ENCODE measurements at places on chromosomes 1 and 21.

DNA sequence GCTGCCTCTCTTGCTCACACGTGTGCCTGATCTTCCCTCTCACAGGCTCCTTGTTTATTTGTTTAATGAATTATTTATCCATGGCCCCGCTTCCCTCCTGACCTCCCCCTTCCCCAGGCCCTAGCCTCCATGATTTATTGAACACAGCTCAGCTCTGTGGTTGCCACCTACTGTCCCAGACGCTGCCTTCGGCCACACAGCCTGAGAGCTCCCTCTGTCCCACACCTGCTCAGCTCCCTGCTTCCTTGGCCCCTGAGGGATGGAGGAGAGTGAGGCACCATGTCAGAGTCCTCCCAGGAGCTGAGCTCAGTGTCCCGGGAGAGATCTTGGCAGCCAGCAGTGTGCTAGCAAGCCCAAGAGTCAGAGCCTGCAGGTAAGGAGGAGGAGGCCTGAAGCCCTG is 3.1 kb upstream of the EFNA3 start:
- DNase-seq, result no peak

DNA sequence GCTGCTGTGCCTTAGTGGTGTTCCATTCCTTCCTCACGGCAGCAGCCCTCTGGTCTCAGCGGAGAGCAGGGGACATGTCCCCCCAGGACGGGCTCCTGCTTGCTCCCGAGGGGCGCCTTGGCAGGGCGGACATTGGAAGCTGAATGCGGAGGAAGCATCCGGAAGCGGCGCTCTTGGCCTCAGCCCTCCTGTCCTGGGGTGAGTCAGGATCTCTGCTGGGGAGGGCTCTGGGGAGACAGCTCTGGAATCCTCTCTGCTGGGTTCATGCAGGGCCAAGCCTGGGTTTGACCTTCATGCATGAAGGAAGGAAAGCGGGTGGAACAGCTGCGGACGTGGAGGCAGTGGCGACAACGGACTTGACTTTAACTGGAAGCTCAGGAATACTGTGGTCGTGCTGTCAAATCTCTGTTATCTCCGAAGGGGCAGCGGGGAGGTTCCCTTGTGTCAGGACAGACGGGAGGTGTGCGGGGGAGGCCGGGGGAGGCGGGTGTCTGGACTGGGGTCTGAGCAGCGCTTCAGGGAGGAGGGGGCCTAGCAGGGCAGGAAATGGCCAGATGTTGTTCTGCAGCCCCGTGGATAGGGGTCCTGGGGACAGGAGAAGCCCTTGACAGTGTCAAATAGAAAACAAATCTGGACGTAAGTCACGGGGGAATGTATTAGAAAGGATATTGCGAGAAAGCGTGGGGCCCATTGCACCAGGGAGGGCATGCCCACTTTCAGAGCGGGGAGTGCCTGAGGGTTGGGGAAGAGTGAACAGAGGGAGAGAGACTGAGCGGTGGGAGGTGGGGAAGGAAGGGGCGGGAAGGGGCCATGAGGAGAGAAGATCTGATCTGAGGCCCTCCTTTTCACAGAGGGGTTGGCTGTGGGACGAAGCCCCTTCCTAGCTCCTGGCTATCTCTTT is 26.6 kb downstream of the CRYAA start:
- DNase-seq, result peak; percentile 64

DNA sequence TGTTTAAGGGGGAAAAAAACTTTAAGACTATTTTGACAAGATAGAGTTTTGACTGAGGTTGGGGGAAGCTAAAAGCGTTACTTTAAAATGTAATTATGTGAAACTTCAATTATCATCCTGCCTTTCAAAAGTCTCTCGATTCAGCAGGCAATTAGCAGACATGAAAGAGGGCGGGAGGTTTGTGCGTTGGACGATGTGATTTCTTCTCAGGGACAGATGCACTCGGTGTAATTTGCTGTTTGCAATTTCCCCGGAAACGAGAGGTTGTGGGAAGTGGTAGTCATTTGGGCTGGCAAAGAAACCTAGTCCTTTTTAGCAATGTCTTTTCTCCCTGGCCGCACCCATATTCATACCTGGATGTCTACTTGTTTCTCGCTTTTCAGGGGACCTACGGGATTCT is 27.1 kb downstream of the KAZN start:
- no peak for DNase-seq

- no peak for DNase-seq
These were observed 31.3 kb downstream of the EPHA2 start for GRCh38 chr1:16124377-16125087.

- DNase-seq, result no peak
These were observed 45.7 kb downstream of the UBE4B start for GRCh38 chr1:10078494-10078893.

DNA sequence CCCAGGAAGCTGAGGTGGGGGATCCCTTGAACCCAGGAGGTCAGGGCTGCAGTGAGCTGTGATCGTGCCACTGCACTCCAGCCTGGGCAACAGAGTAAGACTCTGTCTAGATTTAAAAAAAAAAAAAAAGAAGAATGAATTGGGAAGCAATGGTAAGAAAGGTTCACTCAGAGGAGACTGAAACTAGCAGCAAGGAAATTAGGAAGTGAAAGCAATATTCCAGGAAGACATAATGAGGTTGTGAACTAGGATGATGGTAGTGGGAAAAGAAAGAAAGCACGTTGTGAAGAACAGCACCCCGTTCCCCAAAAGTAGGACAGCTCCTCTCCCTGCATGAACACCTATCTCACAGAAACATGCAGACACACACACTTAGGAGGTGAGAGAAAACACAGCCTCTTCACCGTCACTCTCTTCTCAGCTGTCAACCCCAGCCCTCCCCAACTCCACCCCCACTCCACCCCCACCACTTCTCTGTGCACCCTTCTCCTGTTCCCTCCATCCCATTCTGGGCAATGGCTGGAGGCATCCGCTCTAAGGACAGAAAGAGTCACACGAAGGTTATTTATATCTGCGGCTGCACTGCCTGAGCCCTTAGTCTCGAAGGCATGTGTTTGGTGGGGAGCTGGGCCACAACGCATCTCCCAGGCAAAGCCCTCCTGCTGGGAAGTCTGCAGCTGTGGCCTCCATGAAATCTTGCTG is 101.8 kb upstream of the LPGAT1 start:
- DNase-seq, result no peak

- DNase-seq, result peak; percentile 15
These were observed 65.7 kb upstream of the SYT6 start for GRCh38 chr1:114219172-114219868.

DNA sequence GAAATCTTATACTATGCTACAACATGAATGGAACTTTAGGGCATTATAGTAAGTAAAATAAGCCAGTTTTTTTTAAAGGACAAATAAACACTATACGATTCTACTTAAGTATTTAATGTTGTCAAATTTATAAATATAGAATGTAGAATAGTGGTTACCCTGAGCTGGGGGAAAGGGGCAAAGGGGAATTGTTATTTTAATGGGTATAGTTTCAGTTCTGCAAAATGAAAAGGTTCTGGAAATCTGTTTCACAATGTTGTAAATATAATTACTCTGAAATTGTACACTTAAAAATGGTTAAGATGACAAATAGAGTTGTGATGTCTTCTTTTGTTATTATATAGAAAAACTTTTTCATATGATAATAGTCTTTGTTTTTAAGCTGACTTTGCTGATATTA is 366.3 kb downstream of the MRPL39 start:
- no peak for DNase-seq

- DNase-seq, result no peak
These were observed 11.5 kb upstream of the IFI16 start for GRCh38 chr1:158998037-158998780.

DNA sequence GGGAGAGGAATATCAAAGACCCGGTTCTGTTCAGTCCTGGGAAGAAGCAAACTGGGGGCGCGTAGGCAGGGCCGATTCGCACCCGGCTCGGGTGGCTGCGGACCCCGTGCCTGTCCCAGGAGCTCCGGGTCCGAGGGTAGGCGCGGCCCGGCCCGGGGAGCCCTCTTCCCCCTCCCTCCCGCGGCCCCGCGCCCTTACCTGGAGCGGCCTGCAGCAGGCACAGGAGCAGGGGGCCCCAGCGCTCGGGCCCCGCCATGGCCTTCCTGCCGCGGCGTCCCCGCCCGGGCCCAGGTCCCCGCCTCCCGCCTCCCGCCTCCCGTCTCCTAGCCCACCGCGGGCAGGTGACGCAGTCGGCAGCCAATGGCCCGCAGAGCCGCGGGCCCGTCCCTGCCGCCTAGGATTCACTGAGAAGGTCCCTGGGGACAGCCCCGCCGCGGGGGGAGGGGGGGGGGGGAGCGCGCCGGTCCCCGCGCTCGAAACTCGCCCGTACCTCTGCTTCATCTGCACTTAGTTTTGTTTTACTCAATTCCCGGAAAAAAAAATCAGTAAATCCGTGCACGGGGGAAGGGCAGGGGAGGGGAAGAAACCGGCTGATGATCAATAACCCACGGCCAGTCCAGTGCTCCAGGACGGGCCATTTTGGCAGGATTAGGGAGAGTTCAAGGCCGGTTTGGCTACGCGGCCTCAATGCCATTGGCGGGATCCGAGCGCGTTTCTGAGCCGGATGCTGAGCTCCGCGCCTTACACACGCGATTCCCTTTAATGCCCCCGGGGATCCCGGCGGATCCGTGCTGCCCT is at the start of gene IFNLR1:
TSS of gene IFNLR1 (minus strand) at position 297 of the 798 bp plus-strand sequence. CDS start at position 256, 41 bp downstream.
- DNase-seq, result no peak

DNA sequence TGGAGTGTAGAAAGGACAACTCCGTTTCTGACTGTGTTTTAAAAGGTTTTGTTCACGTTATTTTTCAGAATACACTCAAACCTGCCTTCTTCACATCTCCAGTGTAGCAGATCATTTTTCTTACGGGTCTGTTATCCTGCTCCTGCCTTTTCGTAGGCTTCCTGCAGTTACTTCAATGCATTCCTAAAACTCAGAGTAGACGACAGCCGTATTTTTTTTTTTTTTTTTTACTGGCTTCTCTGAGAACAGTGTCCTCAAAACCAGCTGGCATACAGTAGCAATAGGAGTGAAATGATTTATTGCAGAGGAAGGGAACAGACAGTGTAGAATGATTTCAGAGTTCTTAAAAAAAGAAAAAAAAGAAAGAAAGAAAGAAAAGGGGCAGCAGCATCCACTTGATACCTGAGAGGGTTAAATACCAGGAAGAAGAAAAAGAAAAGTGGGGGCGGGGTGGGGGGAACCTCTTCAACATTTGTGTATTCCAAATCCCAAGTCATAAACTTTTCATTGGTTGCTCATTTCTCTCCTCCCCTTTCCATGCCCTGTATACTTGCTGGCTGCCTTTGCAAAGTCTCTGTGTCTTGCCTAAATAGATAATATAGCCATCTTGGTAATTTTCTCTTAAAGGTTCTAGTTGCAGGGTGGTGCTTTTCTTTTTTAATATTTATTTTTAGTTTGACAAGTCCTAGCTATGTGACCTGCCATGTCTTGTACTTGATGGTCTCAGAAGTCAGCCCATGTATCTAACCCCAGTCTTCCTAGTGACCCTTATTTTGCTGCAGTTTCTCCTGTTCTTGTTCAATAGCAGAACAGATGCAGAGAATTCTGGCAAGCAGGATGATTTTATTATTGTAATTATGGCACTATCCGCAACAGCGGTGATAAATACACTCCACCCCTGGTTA is 2.8 kb downstream of the TGFB2 start:
- DNase-seq, result peak; percentile 11

- no peak for DNase-seq
These were observed 32.0 kb upstream of the GBP6 start for GRCh38 chr1:89331890-89332289.

GRCh38 chr1:53544728-53545515 is 85.7 kb downstream of the DMRTB1 start:
- DNase-seq, result no peak
